Midbrain (tissue), 1 donor: ENCODE measurements at places on chromosomes 6 and 20.

DNA sequence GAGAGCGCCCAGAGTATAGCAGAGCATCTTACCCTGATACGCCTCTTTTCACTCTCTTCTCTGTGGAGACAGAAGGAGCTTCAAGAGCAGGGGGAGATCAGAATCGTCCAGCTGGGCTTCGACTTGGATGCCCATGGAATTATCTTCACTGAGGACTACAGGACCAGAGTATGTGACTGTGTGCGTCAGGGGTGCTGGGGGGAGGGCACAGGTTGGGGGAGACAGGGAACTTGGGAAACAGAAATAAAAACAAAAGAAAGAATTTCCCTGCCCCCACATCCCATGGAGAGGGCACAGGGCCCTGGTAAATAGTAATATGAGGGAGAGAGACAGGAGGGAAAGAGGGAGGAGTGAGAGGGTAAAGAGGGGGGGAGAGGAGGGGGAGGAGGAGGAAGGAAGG lies 3.0 kb upstream of the C4A start:
- DNase-seq: no peak

GRCh38 chr20:57399587-57400155 lies 8.5 kb downstream of the RBM38 start:
- DNase-seq: no peak

DNA sequence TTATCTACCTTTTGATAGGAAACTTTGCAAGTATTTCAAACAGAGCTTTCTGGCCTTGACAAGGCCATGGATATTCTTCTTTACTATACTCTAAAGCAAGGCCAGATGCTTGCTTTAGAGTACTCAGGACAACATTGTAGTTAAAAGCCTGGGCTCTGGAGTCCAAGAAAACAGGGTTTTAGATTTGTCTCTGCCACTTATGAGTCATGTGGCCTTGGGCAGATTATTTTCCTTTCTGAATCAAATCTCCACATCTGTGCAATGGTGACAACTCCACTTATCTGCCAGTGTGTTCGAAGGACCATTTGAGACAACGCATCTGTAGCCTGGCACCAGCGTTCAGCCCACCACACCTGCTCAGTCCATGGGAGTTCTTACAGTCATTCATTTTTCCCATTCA lies 265.9 kb upstream of the RIN2 start:
- no peak for DNase-seq

GRCh38 chr6:113565306-113565705 lies 291.8 kb upstream of the MARCKS start:
- no peak for DNase-seq

DNA sequence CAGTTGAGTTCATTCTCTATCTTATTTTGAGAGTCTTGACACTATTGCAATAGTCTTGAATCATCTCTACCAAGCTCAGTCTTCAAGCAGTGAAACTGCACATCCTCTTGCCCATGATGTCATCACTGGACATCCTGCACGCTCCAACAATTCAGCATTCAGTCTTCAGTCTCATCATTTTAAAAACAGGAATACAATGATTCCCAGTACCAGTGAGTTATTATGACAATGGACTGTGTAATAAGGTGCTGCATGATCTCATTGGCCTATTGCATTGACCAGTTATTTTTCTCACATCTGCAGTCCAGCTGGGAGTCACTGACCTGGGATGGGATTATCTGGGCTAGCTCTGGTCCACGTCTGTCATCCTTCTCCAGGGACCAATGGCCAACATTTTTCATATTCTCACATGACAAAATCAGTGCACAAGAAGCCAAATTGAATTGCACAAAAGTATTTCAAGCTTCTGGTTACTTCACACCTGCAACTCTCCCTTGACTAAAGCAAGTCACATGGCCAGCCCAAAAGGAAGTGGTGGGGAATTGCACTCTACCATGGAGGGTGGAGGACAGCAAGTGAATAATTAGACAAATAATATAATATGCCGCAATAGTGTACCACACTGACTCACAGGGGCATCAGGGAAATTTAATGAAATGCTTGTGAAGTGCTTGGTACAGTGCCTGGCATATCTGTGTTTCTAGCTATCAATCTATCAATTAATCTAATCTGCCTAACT lies 6.4 kb upstream of the CST2 start:
- DNase-seq: no peak

GRCh38 chr6:152310371-152310954 lies 326.7 kb downstream of the SYNE1 start:
- no peak for DNase-seq

- DNase-seq: peak; percentile 38
Measured at GRCh38 chr6:6711832-6712448, 123.4 kb downstream of the LY86 start.

GRCh38 chr6:50610562-50610961 lies 102.8 kb upstream of the TFAP2D start:
- DNase-seq: no peak

DNA sequence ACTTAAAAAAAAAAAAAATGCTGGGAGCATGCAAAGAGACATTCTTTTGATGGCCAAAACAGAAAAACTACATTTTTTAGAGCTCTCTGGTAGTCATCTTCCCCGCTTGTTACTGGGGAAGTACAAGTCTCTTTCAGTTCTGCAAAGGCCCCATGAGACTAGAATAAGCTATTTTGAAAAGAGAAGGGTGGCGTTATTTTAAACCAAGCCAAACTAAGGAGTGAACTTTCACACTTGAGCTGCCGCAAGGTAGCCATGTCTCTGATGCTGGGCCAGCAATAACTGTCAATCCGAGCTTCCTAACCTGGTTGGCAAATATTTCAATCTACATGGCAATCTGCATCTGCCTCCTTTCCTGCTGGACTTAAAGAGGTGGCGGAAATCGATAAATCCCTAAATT lies 96.7 kb downstream of the L3MBTL3 start:
- DNase-seq: no peak

- peak; percentile 63 for DNase-seq
Measured at GRCh38 chr6:98823428-98824161, 10.8 kb upstream of the POU3F2 start.
